Hematopoietic multipotent progenitor cell treated with erythropoietin and hydrocortisone succinate and interleukin-3 and kit ligand, for 4 days (in vitro differentiated cells): ENCODE measurements at places on chromosomes 12 and 14.

DNA sequence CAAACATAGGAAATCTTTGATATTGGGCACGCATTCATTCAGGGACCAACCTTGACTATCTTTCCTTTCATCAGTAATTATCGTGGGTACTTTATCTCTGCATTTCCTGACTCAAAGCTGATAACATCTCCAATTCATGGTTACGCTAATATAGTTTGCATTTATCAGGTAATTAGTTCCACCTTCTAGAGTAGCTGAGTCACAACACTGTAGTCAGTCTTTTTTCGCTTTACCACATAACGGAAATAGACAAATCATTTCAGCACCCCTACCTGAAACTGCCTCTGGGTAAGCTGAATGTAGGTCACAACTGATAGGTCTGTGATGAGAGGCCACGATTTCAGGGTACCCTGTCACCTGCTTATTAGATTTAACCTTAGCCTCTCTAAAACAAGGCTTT lies 36.7 kb upstream of the IL22 start:
- DNase-seq, result no peak

DNA sequence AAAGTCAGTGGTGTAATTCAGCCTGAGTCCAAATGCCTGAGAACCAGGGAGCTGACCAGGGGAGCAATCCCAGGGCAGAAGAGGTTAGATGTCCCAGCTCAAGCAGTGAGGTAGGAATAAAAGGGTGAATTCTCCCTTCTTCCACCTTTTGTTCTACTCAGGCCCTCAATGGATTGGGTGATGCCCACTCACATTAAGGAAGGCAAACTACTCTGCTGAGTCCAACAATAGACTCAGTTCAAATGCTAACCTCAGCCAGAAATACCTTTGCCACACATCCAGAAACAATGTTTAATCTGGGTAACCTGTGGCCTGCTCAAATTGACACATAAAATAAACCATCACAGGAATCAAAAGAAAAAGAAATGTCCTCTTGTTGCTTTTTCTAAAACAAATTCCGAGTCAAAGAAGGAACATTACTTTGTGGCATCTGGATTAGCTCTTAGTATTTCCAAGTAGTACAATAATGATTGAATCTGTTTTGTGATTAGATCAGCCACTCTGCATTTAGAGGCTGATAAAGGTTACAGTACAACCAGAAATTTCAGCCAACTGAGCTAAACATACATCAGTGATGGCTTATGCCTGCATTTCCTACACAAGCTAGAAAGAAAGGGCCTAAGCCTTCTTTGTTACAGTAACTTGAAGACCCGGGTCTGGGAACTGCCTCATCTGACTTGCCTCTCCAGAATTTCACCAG lies 43.6 kb upstream of the TRIM9 start:
- no peak for DNase-seq

DNA sequence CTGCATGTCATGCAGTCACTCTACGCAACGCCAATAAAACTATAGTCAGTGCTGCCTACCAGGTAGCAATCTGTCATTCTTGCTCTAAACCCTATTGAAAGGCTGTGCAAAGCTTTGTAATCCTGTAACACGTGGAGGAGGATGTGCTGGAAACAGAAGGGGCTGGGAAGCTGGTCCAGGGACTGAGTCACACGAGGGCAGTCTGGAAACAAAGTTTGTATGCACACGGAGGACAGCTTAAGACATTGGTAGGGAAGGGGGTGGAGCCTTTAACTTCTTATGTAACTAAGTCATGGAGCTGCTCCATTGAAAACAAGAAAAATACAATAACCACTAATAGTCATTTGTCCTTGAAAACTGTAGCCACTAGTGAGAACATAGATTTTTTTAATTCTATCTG lies 128.0 kb downstream of the BCAT1 start:
- no peak for DNase-seq

- DNase-seq, result no peak
These were observed 553.7 kb upstream of the MDGA2 start for GRCh38 chr14:48229091-48229490.

DNA sequence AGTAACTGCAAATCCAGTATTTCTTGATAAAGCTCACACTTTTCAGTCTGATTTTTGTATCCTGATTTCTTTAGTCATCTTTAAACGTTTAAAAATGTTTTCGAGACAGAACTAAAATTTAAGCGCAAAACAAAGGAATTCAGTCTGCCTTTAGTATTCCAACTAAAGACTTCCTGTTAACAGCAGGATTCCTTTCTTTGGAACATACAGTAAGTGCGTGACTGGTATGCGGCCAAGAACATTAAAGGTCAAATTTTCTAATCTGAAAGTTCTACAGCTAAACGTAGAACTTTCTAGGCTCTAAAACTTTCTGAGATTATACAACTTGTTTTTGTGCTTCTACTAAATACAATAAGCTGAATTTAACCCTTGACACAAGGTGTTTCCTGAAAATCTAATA lies 9.9 kb downstream of the SAV1 start:
- DNase-seq, result no peak

GRCh38 chr12:50107416-50108268 lies 3.8 kb downstream of the GPD1 start:
- DNase-seq, result no peak

GRCh38 chr14:90281261-90281660 lies 24.9 kb downstream of the PSMC1 start:
- no peak for DNase-seq

DNA sequence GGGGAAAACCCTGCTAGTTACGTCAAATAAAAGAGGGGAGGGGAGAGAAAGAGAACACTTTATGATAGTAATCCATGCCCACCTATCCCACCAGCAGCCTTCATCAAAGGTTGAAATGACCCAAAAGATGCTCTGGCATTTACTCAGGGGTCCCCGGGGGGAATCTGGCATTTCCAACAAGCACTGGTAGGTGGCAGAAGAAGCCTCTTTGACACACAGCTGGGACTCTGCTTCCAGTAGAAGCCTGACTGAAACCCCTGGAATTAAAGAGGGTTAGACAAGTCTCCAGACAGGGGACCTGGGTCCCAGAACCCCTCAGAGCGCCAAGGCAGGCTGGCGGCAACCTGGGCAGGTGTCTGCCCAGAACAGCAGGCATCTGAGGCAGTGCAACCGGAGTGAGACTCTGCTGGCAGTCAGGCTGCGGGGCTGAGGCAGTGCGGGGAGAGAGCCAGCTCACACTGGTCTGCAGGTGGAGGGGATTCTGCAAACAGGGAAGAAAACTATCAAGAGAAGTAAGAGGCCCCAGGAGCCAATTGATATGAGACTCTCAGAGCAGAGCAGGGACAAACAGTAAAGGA lies 85.0 kb upstream of the CAPRIN2 start:
- no peak for DNase-seq

DNA sequence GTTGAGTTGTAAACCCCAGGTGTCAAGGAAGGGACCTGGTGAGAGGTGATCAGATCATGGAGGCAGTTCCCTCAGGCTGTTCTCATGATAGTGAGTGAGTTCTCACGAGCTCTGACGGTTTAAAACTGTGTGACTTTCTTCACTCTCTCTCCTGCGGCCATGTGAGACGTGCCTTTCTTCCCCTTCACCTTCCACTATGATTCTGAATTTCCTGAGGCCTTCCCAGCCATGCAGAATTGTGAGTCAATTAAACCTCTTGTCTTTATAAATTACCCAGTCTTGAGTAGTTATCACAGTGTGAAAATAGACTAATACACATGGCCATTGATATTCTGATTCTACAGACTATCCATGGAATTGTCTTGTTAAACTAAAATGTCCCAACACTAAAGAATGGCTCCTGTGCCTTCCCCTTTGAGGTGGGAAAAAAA lies 85.6 kb downstream of the SLC2A13 start:
- no peak for DNase-seq

GRCh38 chr12:106841510-106842302 lies 67.2 kb downstream of the RIC8B start:
- peak; percentile 76 for DNase-seq

- DNase-seq, result no peak
These were observed 33.4 kb upstream of the CIPC start for GRCh38 chr14:77064521-77065178.

DNA sequence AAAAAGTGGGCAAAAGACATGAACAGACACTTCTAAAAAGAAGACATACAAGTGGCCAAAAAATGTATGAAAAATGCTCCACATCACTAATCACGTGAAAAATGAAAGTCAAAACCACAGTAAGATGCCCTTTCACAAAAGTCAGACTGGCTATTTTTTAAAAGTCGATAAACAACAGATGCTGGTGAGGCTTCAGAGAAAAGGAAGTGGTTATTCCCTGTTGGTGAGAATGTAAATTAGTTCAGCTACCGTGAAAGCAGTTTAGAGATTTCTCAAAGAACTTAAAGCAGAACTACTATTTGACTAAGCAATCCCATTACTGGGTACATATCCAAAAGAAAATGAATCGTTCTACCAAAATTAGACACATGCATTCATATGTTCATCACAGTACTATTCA lies 237.0 kb downstream of the KIF21A start:
- no peak for DNase-seq

- no peak for DNase-seq
These were observed 29.2 kb upstream of the TMED10 start for GRCh38 chr14:75205591-75205990.

DNA sequence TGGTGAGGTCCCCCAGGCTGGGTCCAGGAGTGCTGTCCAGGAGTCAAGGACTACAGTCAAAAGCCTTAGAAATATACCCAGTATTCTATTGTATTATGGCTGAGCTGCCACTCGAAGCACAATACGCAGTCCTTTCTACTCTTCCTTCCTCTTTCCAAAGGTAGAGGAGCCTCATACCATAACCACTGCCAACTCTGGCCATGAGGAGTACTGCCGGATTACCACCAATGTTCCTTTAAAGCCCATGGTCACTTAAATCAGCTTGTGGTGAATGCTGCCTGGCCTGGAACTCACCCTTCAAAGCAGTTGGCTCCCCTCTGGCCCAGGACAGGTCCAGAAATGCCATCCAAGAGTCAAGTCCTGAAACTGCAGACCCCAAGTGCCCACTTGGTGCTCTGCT lies 425.4 kb downstream of the SLC16A7 start:
- peak; percentile 8 for DNase-seq

- DNase-seq, result no peak
These were observed 13.3 kb upstream of the BDKRB2 start for GRCh38 chr14:96191353-96191752.

DNA sequence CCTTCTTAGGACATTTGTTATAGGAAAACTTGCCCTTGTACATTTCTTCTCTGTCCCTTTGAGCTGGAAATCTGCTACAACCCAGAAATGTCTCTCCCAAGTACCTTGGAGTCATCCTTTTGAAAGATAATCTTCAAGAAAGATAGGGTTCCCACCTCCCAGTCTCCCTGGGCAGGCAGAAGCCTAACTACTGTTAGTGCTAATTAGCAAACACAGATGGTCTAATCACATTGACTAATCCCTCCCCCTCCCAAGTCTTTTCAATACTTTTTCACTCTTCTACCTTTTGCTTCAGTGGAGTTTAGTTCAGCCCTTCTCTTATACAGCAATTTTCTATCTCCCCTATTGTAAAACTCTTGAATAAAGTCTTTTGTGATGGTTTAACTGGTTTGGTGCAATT lies 129.8 kb upstream of the PPFIA2 start:
- DNase-seq, result no peak

DNA sequence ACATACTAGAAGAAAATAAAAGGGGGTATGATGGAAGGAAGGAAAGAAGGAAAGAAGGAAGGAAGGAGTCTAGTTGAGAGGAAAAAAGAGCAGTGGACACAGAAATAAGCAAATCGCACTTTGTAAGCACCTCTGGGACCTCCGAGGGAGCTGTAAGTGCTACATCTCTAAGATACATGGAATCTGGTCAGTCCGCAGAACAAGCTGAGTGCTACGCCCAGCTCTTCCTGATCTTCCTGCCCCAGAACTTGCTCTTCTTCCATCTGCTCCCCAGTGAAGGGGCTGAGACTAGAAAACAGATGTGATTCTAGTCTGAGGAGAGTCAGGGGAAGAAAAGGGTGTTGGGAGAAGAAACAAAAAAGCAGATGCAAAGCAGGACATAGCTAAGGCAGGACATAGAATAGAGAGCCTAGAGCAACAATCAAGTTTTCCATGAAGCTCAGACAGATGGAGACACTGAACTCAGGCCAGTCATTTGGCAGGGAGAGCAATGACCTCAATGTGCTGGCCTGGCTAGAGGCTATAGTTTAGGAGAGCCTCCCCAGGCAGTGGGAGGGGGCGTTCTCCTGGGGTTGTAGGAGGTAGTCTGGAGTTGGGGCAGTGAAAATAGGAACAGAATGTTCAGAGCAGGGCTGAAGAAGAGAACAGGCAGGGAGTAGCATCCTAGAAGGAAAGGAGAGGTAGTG lies 1.7 kb upstream of the MFAP5 start:
- DNase-seq, result no peak

DNA sequence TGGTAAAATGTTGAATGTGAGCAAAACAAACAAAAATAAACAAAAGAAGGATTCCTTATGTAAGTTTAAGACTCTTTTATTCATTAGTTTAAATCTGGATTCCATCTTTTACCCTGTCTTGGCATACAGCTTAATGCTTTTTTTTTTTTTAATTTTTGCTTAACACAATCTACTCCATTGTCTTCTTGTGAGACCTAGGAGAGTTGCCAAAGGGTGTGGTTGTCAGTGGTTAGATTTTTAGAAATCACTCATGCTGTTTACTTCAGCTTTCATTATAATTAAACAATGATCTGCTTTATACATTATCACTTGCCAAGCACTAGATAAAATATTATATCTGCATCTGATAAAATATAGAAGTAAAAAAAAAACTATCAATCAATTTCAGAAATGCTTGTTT lies 77.7 kb upstream of the KITLG start:
- no peak for DNase-seq

GRCh38 chr12:59040656-59041055 lies 120.4 kb upstream of the LRIG3 start:
- DNase-seq, result no peak

DNA sequence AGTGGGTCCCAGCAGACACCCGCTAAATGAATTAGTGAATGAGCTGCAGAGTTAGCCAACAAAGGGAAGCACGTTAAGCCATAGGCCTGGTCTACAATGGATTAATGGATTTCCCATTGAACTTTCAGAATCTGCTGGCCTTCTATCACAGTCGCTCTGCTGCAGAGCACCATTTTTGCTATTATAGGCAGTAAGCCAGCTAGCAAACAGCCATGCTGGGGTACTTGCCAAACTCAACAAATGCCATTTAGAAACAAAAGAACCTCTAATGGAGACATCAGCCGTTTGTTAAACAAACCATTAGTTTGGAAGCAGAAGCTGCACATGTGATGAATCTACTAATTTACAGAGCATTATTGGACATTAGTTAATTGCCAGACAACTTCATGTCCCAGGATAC lies 181.1 kb upstream of the STXBP6 start:
- DNase-seq, result no peak

GRCh38 chr12:88553941-88554658 lies 26.2 kb downstream of the KITLG start:
- DNase-seq, result no peak

DNA sequence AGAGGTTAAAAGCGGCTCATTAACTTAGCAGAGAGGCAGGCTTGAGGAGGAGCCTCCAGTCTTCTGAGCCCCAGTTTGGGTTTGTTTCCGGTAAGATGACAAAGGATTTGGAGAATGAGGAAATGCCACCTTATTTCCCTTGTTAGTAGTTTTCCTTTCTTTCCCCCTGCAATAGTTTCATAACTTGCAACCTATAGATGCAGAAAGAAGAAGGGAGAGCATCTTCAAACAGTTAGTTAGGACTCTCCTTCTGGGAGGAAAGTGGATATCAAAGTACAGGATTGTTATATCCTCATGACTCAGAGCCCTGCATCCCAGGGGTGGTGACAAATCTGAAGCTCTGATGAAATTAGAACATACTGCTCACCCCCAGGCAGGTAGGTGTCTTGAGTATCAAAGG lies 180.7 kb upstream of the SLC38A2 start:
- DNase-seq, result no peak
